IMR-90 (cell line): ENCODE measurements at places on chromosomes 5 and 9. TPM values are rescaled to one million over a fixed set of nuclear protein-coding genes. Genes with fewer than 3 reads are reported as not detected.

SV2C gene
- not detected in 2 replicates for total RNA-seq

C9orf43 gene
- total RNA-seq, result 0.28 and 0.36 TPM in 2 replicates

LCN15 gene
- total RNA-seq, result not detected in 2 replicates

CTNND2 gene
- total RNA-seq, result not detected in 2 replicates

GABRA1 gene
- not detected in 2 replicates for total RNA-seq

IFNA13 gene
- not detected in 2 replicates for total RNA-seq

UBTD2 gene
- 20.6 and 25.6 TPM in 2 replicates for total RNA-seq

LMX1B gene
- not detected in 2 replicates for total RNA-seq

PNPLA7 gene
- total RNA-seq, result under 0.01 TPM in 2 replicates

DNA sequence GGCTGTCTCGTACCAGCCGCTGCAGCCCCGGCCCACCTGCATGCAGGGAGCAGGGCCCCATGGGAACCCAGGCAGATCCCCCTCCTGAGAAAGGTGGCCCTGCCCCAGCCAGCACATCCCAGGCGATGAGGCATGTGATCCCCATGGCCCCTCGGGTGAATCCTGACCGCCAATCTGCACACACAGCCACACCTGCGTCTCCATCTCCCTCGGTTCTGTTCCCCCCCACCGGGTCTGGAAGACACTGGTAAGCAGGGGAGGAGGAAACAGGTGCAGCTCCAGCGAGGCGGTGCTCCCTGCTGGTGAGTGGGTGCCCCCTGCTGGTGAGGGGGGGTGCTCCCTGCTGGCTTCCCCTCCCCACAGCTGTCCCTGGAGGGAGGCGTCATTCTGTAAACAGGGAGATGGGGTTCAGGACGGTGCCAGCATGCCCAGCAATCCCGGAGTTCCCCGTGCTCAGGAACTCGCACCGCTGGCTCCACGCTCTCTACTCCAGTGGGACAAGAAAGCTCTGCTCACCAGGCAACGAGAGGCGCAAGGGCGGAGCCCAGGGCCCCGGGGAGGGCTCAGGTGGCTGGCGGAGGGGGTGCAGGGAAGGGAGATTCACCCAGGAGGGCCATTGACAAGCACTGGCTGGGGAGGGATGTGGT, 28.4 kb upstream of the SLC12A7 start:
- H3K27ac ChIP-seq, result no peak overlapping the region
- no peaks in the 10 kb centered on the region for H3K4me1 ChIP-seq
- H3K27me3 ChIP-seq, result peaks cover 32% of the 10 kb centered on the region; the same call in 1 of the 2 replicates
- H3K36me3 ChIP-seq, result no peaks in the 10 kb centered on the region
- DNase-seq, result peak; percentile 31

- H3K4me3 ChIP-seq, result no peak overlapping the region
- H3K36me3 ChIP-seq, result no peaks in the 10 kb centered on the region
- H3K4me1 ChIP-seq, result no peaks in the 10 kb centered on the region
- no peaks in the 10 kb centered on the region for H3K27me3 ChIP-seq
- DNase-seq, result no peak
- no peak overlapping the region for H3K27ac ChIP-seq
These were observed 107.0 kb downstream of the ACTL7B start for GRCh38 chr9:108748776-108749175.

- H3K27ac ChIP-seq, result peak overlapping the region; percentile 83
- DNase-seq, result peak; percentile 95
- H3K36me3 ChIP-seq, result no peaks in the 10 kb centered on the region
- no peak overlapping the region for H3K4me3 ChIP-seq
- H3K4me1 ChIP-seq, result peaks cover 15% of the 10 kb centered on the region
These were observed 130.3 kb upstream of the TARS1 start for GRCh38 chr5:33310451-33310850.

GRCh38 chr9:12790001-12790400, 15.2 kb downstream of the LURAP1L start:
- no peak for DNase-seq
- H3K36me3 ChIP-seq, result 0 out of 2 replicates have a peak, but pooled peaks cover 1% of the 10 kb centered on the region
- no peaks in the 10 kb centered on the region for H3K27me3 ChIP-seq
- H3K4me1 ChIP-seq, result peaks cover 13% of the 10 kb centered on the region
- H3K27ac ChIP-seq, result no peak overlapping the region

DNA sequence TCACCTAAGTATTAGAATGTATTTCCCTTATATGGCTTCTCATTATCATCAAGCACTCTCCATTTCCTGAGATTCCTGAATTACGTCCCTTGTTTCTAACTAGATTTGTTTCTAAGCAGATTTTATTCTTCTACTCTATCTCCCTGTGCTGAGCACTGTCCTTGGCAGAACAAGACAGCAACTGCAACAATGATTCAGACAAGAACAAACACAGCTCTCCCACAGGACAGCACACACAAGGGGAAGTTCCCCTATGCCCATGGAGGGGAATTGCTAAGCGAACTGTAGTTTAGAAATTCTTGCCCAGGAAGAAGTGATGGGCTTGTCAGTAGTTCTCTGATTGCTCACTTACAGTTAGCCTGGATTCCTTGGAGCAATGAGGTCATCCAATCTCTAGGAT, 759.9 kb downstream of the DTWD2 start:
- no peak for DNase-seq
- no peak overlapping the region for H3K4me3 ChIP-seq
- no peak overlapping the region for H3K27ac ChIP-seq
- no peaks in the 10 kb centered on the region for H3K36me3 ChIP-seq

DNA sequence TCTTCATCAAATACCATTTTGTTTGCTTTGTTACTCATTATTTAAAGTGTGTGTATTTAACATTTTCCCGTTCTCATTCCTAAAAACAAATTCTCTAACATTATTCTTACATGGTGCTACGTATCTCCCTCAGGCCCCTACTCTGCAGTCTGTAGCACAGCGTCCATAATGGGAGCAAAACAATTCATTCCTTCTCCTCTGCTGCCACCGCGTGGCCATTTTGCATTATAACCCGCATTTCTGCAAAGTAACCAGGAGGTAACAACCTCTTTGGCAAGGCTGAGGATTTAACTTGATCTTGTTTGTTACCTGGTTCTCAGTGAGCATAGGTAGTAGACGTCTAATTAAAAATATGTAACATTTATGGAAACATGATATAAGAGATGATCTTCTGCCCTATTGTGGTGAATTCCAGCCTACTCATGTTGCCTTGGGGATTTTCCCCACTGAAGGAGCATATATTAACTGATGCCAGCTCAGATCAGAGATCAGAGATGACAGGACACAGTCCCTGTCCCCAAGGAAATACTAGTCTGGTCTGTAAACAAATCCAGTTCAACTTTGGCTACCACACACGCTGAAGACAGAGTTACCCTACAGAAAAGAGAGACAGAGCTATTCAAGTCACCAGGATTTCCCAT, 10.5 kb downstream of the OR1K1 start:
- peaks cover 2% of the 10 kb centered on the region for H3K36me3 ChIP-seq
- H3K4me1 ChIP-seq, result no peaks in the 10 kb centered on the region
- H3K27me3 ChIP-seq, result no peaks in the 10 kb centered on the region

DNA sequence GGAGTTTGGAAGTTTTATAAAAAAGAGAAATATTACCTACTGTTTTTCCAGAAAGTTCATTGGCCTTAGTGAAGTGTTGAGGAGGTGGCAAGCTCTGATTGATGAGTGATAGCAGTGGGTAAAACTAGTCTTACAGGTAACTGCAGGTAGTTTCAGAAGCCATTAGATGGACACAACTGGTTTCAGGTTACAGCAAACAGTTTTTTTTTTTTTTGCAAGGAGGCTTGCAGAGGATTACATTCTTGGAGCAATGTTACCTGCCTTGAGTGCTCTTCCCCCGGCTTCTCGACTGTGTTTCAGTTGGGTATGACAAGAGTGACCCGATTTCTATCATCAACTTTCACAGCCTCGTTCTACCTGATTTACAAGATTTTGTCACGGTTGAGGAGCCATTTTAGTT, 333.4 kb downstream of the YTHDC2 start:
- no peaks in the 10 kb centered on the region for H3K4me1 ChIP-seq
- H3K36me3 ChIP-seq, result no peaks in the 10 kb centered on the region
- no peak overlapping the region for H3K4me3 ChIP-seq
- DNase-seq, result no peak

GRCh38 chr9:134987376-134987775, 69.7 kb upstream of the FCN1 start:
- DNase-seq, result no peak
- no peaks in the 10 kb centered on the region for H3K27me3 ChIP-seq
- no peak overlapping the region for H3K27ac ChIP-seq
- H3K4me1 ChIP-seq, result no peaks in the 10 kb centered on the region
- no peaks in the 10 kb centered on the region for H3K36me3 ChIP-seq

- H3K4me3 ChIP-seq, result no peak overlapping the region
- H3K36me3 ChIP-seq, result no peaks in the 10 kb centered on the region
- peak; percentile 77 for DNase-seq
- H3K27ac ChIP-seq, result peak overlapping the region; percentile 84; the same call in 1 of the 2 replicates
These were observed 1.2 kb upstream of the MEGF9 start for GRCh38 chr9:120715389-120715924.

- no peaks in the 10 kb centered on the region for H3K36me3 ChIP-seq
- no peak overlapping the region for H3K27ac ChIP-seq
- DNase-seq, result peak; percentile 78
- H3K4me3 ChIP-seq, result no peak overlapping the region
- peaks cover 12% of the 10 kb centered on the region for H3K4me1 ChIP-seq
These were observed 4.0 kb upstream of the FCHO2 start for GRCh38 chr5:72951671-72952468.

DNA sequence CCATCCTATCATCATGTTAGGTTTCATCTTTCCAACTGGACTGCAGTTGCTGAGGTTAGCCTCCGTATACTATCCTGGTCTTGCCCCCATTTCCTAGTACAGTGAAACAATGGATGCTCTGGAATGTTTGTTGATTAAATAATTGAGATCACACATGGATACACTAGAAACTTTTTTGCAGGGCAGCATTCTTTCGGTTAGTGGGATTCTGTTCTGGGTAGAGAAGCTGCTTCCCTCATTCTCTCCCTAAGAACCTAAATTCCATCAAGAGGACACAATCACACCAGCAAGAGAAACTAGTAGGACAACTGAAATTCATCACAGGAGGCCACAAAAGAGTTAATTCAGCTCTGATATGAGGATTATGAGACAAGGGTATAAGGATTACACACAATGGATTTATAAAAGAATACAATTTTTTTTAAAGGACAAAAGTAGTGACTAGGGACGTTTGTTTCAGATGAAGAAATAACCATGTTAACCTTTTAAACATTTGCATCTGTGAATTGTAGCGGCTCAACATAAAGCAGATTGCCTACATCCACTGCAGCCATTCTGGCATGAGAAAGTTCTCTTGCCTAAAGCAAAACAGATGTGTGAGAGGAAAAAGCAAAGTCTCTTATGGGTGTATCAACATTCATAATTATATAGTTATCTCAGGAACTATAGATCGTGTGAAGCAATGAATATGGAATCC, 162.7 kb upstream of the LHFPL2 start:
- H3K27me3 ChIP-seq, result no peaks in the 10 kb centered on the region
- no peak for DNase-seq
- peaks cover 13% of the 10 kb centered on the region for H3K4me1 ChIP-seq
- H3K27ac ChIP-seq, result no peak overlapping the region

DNA sequence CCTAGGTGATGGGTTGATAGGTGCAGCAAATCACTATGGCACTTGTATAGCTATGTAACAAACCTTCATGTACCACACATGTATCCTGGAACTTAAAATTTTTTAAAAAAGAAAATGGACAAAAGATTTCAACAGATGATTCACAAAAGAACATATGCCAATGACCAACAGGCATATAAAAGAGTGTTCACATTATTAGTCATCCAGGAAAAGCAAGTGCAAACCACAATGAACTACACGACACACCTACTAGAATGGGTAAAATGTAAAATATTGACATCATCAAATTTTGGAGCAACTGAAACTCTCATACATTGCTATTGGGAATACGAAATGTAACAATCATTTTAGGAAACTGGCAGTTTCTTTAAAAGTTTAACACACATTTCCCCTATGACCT, 109.9 kb downstream of the YIPF5 start:
- no peak overlapping the region for H3K4me3 ChIP-seq
- H3K4me1 ChIP-seq, result no peaks in the 10 kb centered on the region

- H3K4me1 ChIP-seq, result no peaks in the 10 kb centered on the region
- H3K27me3 ChIP-seq, result no peaks in the 10 kb centered on the region
- no peak overlapping the region for H3K27ac ChIP-seq
- H3K4me3 ChIP-seq, result no peak overlapping the region
- no peaks in the 10 kb centered on the region for H3K36me3 ChIP-seq
These were observed 83.4 kb downstream of the PARP8 start for GRCh38 chr5:50749873-50750272.

DNA sequence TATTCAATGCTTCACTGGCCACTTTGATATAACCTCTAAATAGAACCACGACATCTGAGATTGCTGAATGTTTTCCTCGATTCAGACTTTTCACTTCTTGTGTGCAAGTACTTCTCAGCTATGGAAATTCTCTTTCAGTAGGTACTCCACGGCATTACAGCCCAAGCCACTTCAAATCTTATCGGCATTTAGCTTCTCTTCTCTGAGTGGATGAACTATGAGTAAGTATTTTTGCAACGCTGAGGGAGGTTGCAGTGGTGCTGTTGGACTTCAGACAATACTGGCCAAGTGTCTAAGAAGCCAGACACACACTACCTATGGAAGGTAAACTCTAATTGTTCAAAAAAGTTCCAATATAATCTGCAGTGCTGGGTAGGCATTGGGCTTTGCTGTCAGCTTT, 60.1 kb downstream of the FBN2 start:
- no peak overlapping the region for H3K27ac ChIP-seq
- DNase-seq, result no peak
- peaks cover 4% of the 10 kb centered on the region; the same call in 1 of the 2 replicates for H3K36me3 ChIP-seq
- no peaks in the 10 kb centered on the region for H3K27me3 ChIP-seq
- no peak overlapping the region for H3K4me3 ChIP-seq

DNA sequence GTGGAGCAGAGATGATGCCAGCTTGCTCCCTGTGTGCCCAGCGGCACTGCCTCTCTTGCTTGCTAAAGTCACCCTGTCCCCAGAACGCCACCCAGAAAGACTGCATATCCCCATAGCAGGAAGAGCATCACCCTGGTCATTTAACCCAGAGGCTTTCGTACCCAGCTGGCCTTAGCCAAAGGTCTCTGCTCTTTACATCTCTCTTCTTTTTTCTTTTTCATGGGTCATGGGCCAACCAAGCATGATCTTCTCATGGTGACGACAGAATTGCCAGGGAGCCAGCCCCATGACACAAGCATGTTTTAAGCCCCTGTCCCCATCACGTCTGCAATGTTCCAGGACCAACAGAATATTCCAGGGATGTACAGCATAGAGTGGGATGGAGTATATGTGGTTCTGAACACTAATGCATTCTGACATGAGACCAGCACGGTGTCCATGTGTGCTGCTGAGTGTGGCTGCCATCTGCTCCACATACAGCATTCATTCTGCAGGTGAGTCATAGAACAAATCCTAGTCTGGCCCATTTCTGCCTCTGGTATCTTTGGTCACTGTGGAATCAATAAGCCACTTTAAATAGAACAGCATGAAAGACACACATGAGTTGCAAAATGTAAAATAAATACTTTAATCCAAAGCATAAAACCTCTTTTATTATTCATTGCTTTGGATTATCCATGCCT, 203.0 kb downstream of the MED10 start:
- H3K4me1 ChIP-seq, result no peaks in the 10 kb centered on the region
- no peak overlapping the region for H3K27ac ChIP-seq
- H3K4me3 ChIP-seq, result no peak overlapping the region
- H3K36me3 ChIP-seq, result no peaks in the 10 kb centered on the region
